SK-N-DZ (cell line): ENCODE measurements at places on chromosomes 5 and 9.

DNA sequence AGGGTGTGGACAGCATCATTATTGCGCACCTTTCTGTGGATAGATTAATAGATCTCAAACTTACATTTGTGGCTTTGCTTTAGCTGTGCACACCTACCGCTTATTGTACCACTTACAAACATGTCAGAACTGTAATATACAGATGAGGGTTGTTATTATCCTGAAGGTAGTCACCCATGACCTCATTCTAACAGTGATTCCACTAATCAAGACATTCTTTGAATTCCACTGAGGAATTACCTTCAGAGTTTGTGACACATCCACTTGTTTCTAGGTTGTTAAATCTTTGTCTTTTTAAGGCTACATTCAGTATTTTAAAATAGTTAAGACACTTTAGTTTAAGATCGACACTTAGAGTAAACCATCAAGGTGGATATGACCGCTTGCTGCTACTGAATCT is 7.8 kb downstream of the KCNV2 start:
- DNase-seq = no peak

DNA sequence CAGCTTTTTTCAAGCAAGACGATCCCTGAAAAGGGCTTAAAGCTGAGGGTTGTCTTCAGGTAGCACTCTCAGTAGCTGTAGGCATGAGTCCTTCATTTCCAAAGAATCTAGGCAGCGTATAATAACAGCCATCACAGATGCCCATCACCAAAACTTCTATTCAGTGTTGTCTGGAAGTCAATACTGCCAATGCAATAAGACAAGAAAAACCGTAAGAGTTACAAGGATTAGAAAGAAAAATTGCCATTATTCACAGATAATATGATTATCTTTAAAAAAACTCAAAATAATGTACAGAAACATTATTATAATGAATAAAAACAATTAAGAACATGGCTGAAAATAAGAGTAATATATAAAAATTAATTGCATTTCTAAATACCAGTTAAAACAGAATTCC is 208.2 kb upstream of the ADRA1B start:
- no peak for DNase-seq

DNA sequence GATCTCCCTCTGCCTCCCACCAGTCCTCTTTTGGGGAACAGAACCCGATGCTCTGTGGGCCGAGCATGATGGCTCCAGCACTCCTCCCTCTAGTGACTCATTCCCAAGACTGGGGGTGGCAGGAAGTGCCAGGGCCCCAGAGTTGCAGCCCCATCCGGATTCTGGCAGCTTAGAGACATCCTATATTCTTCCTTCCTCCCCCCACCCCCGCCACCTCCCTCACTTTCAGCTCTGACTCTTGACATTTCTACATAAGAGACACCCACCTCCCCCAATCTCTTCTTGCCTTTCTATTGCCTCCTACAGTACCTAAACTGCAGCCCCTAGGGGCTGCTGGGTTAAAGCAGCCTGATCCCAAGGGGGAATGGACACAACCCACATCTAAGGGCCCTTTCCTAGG is 47.1 kb upstream of the MATR3 start:
- DNase-seq = no peak

GRCh38 chr9:83196946-83197345 is 134.0 kb upstream of the RASEF start:
- DNase-seq = no peak

DNA sequence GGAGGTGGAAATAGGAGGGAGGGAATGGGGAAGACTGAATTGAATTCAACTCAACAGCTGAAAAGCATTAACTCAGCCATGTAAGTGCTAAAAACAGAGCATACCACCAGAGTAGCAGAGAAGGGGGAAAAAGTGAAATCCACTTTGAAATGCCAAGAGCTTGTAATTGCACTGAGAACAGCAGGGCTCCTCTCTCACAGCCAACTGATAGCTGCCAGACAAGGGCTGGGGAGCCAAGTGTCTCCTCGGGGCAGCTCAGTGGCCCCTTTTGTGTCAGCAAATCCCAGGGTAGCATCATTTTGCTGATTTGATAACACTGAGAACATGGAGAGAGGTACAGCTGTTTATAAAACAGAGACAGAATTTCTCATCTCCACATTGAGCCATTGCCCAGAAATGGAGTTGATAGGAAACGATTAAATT is 182.5 kb downstream of the FRMD3 start:
- no peak for DNase-seq

DNA sequence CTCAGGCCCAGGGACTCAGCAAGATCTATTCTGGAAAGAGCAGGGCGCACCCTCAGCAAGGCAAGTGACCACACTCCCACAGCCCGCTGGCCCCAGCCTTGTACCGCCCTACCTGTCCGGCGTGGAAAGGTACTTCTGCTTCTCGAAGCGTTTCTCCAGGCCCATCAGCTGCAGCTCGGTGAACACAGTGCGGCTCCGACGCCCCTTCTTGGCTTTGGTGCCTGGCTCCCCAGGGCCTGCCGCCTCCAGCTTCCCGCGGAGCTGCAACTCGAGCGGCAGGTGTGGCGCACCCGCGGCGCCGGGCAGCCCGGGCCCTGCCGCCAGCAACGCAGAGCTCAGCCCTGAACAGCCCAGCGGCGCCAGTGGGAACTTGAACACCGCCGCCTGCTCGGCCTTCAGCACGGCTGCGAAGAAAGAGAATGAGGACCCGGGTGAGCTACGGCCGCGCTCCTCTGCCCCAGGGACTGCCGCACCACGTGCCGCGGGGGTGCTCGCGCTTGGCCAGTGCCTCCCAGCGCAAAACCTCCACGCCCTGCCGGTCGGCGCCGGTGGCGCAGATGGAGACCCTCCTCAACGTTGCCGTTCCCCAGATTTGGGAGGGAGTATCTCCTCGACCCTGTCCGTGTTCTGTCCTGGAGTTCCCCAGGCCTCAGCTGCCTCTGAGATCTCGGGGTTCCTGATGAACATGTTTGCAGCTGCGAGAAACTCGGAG is 2.2 kb downstream of the BARX1 start:
- DNase-seq = no peak

GRCh38 chr5:61348447-61348846 is 16.4 kb downstream of the ZSWIM6 start:
- DNase-seq = no peak

DNA sequence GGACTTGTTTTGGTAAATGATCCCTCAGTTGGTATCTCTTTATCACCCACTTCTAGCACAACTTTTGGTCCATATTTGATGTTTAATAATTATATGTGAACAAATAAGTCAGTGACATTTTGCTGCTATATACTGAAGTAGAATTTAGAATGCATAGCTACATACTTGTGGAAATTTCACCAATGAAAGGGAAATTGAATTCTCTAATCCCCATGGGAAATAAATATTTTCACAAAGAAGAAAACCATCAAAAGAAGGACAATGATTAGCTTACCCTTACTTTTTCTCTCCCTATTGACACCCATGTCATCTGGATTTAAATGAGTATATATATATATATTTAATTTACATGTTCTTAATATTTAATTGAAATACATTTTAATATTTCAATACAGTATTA is 94.3 kb upstream of the DAB2 start:
- DNase-seq = no peak

- no peak for DNase-seq
These were observed 1866.7 kb upstream of the C9orf72 start for GRCh38 chr9:29439961-29440360.

DNA sequence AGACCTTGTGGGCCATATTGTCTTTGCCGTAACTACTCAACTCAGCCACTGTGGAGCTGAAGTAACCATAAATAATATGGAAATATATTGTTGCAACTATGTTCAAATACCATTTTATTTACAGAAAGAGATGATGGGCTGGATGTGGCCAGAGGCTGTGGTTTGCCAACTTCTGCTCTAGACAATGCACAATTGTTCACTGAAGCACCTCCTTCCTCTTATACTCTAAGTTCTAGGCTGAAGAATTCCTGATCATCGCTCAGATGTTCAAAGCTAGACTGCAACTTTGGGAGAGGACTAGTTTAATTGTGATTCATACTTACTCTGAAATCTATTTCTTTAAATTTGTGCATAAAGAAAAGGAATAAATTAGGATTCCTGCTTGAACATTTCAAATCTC is 245.0 kb downstream of the TAF11L14 start:
- DNase-seq = no peak

DNA sequence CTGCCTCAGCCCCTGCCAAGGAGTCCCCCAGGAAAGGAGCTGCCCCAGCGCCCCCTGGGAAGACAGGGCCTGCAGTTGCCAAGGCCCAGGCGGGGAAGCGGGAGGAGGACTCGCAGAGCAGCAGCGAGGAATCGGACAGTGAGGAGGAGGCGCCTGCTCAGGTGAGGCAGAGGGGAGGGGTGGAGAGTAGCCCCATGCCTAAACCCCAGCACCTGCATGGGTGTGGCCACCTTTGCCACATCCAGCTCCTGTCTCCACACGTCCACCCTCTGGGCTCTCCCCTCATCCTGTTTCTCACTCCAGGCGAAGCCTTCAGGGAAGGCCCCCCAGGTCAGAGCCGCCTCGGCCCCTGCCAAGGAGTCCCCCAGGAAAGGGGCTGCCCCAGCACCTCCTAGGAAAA is 17.2 kb downstream of the TCOF1 start:
- no peak for DNase-seq

- DNase-seq = no peak
These were observed 100.7 kb downstream of the CDC42SE2 start for GRCh38 chr5:131364507-131365050.

DNA sequence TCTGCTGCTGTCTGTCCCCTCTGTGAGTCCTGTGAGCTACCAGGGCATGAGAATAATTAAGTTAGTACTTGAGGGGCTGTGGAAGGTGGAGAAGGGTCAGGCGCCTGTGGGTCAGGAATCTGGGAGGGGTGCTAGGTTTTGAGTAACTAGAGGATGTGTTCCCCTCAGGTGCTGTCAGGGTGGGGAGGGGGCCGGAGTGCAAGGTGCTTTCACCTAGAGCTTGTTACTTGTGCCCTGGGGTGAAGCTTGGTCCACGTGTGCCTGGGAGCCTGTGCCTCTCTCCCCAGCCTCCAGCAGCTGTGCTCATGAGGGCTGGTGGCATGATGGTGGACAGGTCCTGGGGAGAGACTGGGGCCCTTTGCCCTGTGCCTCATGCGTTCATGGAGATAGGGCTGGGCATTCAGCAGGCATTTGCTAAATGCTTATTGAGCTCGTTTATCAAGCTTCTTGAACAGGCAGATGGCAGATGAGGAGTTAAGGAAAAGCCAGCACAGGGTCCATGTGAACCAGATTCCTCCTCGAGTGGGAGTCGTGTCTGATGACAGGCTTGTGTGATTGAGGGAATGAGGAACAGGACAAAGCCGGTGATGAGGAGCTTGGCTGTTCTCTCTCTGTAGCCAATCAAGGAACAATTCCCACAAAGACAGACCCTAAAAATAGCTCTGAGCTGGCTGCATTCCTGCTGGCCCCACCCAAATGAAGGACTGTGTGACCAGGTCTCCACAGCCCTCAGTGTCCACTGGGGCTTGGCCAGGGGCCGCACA is 40.9 kb downstream of the CACNA1B start:
- no peak for DNase-seq

GRCh38 chr9:108722396-108722795 is 133.4 kb downstream of the ACTL7B start:
- no peak for DNase-seq
